C1 segment of cervical spinal cord (tissue), 14 donors: ENCODE measurements at places on chromosomes 4 and X.

DNA sequence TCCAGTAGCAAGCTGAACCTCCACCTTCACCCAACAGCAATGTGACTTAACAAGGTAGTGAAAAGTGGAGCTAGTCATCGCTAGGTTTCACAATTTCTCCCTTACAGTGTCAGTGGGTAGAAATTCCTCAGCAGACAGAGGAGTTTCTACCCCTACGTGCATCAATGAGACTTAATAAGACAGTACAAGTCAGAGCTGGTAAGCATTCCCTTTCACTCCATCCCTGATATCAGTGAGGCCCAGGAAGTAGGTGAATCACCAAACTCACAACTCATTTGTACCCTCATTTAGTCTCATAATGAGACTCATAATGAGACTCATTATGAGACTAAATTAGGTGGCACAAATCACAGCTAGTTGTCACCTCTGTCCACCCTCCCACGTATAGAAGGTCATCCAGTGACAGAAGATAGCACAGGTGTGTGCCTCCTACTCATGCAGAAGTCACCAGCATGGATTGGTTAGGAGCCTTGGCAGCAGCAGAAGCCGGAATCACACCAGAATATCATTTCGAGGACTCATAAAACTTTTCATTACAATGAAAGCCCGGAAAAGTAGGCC is 50.8 kb upstream of the NUDT10 start:
- no peak for DNase-seq

- no peak for DNase-seq
Measured at GRCh38 chr4:115356176-115356575, 242.8 kb upstream of the NDST4 start.

DNA sequence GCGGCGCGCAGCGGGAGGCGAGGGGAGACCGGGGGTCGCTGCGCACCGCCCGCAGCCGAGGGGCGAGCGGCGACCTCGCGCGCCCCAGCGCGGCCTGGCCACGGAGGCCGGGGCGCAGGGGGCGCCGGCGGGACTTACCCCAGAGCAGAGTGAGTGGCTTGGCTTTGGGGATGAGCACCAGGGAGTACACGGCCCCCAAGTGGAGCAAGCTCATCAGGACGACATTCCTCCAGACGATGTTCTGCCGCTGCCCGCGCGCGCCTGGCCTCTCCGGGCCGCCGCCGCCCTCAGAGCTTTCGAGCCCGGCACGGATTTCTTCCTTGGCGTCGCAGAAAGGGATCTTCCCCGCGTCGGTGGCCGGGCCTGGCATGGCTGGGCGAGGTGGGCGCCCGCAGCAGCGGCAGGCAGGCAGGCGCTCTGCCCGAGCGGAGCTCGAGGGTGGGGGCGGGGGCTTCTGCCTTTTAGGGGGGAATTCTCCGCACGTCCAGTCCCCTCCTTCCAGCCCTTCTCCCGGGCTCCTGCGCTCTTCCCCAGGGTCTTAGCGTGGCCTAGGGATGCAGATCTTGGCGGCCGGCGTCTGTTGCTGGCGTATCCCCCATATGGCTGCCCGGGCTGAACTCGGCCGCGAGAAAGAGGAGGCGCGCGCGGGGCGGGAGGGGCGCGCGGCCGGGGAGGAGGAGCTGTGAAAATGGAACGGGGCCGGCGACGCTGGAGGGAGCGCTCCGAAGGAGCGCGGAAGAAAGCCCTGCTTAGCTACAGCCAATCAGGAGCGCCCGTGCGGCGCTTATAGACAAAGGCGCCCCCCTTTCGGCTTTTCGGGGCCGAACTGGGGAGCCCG is at the start of gene SCD5:
TSS of gene SCD5 (minus strand) at position 629 of the 838 bp plus-strand sequence. CDS start at position 370, 259 bp downstream.
- peak; percentile 72 for DNase-seq

DNA sequence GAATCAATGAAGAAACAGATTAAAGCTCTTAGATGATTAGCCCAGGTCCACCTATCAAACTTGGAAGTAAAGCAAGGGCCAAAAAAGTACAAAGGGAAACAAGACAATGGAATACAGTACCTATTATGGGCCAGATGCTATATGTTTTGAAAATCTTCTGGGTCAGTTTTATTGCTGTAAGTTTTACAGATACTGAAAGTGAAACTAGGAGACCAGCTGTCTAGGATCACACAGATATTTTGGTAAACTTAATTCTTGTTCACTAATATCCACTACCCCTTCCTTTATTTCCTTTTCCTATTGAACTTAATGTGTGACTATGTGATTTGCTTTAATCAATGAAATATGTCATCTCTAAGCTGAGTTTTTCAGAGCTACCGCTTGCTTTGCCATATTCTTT is 505.4 kb upstream of the PITX2 start:
- no peak for DNase-seq

- no peak for DNase-seq
Measured at GRCh38 chr4:20683766-20684165, 16.5 kb upstream of the PACRGL start.

GRCh38 chr4:88381123-88381522 is 2.5 kb downstream of the HERC6 start:
- DNase-seq: no peak

DNA sequence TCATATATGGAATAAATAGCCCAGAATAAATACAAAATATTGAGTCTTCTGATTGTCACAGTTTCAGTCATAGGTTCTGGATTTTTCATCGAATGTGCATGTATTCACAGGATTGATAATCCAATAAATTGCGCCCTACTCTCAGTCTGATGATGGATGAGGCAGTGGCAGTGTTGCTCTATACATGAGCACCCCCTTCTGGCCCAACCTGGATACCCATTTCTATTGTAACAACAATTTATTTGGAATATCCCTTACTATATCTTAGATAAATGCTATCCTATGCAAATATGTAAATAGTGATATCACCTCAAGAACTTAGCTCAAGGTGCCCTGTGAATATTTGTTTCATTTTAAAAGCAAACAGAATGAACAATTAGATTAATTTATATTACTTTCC is 733.7 kb upstream of the PABPC4L start:
- DNase-seq: no peak

DNA sequence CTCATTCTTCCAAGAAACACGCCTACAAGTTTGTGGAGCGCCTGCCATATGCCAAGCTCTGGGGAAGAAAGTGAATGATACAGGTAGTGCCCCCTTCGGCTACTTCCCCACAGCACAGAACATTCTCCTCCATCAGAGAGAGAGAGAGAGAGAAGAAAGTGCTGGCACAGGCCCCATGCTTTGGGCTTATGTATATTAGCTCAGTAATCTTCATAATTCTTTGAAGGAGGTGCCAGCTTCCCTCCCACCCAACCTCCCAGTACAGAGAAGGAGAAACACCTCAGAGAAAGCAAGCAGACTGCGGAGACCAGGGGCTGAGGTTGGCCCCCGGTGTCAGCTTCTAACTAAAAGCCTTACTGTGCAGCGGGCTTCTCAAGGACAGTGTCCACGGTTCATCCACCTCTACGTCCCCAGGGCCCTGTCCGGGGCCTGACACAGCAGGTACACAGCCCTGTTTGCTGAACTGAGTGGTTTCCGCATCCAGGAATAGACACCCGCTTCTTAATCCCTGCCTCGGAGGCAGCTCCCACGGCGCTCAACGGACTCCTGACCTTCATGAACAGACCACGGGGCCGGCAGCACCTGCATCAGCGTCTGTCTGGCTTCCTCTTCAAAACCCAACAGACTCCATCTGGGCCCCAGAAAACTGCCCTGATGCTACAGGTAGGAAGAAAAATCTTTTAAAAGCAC is 50.2 kb downstream of the JAKMIP1 start:
- DNase-seq: no peak

GRCh38 chr4:145883101-145883694 is 55.4 kb downstream of the ZNF827 start:
- DNase-seq: no peak

GRCh38 chr4:138758876-138759553 is 256.6 kb upstream of the NOCT start:
- no peak for DNase-seq

GRCh38 chr4:93299118-93299517 is 529.4 kb upstream of the ATOH1 start:
- no peak for DNase-seq

DNA sequence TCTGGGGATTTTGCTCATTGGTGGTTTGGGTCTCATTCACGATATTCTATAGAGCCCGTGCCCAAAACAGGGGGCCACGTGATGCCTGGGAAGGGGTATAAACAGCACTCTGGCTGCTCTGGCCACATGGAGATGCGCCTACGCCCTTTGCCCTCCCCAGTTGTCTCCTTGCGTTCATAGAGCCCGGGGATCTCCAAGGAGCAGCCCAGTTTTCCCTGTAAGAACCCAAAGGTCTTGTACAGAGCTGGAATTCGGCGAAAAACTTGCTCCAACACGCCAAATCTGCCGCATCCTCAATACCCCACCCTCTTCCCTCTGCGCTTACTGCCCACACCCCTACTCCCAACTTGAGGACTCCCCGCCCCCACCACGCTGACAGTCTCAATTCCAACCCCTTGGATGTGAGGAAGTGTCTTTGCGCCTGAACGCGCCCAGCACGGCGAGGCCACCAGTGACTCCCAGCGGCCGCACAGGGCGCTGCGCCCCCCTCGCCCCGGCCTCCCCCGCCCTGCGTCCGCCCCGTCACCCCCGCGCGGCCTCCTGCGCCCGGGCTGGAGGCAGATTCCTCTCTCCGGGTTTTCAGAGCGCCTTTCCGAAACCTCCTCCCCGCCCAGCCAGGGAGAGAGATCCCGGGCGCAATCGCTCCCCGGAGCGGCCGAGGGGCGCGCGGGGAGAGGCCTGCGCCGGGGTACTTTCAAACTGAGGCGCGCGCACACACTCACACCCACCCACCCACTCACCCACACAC is at the start of gene NHS:
TSS of gene NHS (plus strand) at position 582 of the 748 bp plus-strand sequence. CDS start 558 bp downstream, outside the sequence.
- DNase-seq: peak; percentile 0

- no peak for DNase-seq
Measured at GRCh38 chrX:18883234-18883960, 100.5 kb downstream of the PHKA2 start.

DNA sequence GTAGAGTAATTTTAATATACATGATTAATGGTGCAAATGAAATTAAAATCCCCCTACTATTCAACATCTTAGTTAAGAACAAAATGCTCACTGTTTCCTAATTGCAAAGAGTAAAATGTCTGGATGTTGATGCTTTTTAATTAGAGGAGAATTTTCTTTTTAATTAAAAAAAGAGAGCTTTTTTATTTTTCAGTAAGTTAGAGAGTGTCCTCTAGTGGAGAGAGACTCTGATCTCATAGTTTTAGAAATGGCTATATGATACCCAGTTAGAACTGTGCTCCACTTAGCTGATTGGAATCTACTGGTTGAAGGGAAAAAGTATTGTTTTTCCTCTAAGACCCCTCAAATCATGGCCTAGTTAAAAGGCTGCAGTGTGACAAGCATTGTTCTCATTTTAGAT is 312.0 kb upstream of the MAGEB2 start:
- DNase-seq: no peak

GRCh38 chr4:154526151-154526550 is 24.0 kb downstream of the PLRG1 start:
- DNase-seq: no peak

- DNase-seq: no peak
Measured at GRCh38 chrX:78075787-78076389, 28.2 kb upstream of the PGK1 start.

DNA sequence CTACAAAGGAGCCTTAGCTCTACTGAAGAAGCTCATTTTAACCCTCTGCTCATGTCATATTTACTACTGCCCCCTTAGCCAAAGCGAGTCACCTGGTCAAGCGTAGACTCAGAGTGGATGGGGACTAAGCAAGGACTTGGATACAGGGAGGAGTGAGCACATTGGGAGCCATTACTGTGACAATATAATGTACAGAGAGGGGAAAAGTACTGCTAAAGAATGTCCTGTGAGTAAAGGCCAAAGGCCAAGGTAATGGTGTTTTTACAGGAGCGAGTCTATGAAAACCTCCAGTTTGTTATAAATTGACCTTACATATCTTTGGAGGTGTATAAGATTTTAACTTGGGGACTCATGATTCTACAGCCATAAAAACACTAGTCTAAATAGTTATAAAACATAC is 10.6 kb upstream of the GK start:
- DNase-seq: no peak

- DNase-seq: peak; percentile 46
Measured at GRCh38 chr4:184826691-184827270, 1.0 kb upstream of the ACSL1 start.

DNA sequence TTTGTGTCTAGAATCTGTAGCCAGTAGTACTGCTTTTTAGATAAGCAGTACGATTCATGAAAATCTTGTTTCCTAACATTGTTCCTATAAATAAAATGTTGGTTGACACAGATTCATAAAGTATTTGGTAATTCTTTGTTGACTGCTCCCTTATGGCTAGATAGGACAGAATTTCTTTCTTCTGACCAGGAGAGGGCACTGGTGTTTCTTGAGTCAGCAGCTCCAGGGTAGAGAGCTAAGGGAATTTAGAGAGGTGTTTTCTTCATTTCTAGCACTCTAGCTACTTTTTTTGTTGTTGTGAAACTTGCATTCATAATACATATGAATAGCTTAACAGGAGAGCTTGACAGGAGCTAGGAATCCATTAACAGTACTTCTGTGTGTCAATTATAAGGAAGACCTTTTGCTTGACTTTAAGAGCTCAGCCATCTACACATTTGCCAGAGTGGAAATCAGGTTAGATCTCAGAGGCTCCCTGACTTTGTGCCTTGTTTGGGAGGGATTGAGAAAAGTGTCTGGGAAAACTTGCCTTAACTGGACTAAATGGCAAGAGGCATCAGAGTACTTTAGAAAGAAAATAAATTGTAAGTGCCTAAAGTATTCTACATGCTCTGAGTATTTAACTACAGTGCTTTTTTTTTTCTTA is 756.1 kb downstream of the SH3BGRL start:
- DNase-seq: no peak

DNA sequence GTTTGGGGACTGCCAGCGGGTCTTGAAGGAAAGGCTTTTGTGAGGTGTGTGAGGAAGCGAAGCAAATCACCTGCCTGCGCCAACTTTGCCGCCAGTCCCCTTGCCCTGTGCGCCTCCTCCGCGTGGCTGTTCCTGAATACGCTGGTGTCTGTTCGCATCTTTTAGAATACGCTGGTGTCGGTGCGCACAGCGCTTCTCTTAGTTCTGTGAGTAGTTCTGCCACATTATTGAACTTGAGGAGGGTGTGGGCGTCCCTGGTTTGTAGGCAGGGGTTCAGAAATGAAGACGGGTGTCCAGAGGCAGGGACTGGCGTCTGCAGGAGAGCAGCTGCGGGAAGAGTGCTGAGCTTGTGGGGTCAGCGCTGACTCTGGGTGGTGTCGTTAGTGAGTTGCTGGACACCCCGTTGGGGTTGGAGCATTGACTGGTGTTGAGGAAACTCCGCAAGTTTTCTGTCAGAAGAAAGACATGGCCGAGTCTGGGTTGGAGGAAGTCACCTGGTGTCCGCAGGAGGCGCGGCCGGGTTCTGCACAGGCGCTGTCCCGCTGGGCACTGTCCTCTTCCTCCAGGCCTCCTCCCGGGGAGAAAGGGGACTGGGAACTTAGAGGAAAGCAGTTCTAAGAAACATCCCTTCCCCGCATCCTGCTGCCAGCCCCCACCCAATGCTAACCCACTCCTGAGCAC is 930 bp downstream of the ZNF718 start:
- peak; percentile 47 for DNase-seq

DNA sequence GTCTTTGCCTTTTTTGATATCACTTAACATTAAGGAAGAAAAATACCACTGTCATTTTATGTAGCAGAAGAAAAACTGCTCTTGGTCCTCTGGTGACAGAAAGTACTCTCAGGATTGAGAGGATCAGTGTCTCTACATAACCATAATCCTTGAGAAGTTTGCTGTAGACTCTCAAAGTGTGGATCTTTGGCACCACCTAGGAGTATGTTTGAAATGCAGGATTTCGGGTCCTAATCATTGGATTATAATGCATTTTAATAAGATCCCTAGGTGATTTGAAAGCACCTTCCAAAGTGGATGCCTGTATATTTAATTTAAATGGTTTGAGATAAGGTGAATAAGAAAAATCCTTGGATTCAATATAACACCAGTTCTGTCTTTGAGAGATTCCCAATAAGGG is 23.2 kb downstream of the MOB1B start:
- no peak for DNase-seq
